ENCODE measurements at places on chromosomes 2 and 18.

- no peak for DNase-seq
Observed at GRCh38 chr18:987325-988186, 82.9 kb downstream of the ADCYAP1 start.

GRCh38 chr18:75346671-75347070 lies 80.8 kb downstream of the SMIM21 start:
- no peak for DNase-seq

DNA sequence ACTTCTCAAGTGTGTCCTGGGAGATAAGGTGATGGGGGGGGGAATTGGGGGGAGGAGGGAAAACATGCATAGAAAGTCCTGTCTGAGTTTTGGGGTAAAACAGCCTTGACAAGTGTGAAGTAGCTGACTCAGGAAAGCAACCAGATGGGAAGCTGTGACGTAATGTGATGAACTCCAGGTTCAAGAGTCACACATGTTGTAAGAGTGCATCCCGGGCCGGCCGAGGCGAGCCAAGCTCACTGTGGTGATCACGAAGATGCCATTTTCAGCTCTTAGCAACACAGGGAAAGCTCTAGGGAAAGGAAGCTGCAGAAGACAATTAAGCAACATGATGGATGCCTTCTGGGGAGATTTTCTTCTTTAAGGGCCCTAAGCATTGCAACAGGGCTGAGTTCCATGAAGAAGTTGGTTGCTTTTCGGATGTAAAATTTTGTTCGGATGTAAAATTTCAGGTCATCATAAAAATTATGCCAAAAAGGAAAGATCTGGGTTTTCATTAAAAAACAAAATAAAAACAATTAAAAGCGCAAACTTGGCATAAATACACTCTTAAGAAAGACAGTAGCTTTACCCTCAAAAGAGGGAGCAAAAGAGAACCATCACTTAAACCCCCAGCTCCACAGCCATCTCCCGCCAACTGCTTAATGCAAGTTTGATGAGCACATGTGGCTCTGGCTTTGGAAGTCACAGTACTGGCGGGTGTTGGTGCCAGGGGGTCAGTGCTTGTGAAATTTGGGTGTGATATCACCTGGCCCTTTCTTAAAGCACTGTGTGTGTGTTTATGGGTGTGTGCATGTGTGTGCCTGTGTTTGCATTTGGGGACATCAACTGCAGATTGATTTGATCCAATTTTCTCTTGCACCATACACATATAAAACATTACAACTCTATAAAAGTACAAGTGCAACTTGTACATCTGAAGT lies 19.1 kb downstream of the SERTAD2 start:
- no peak for DNase-seq

DNA sequence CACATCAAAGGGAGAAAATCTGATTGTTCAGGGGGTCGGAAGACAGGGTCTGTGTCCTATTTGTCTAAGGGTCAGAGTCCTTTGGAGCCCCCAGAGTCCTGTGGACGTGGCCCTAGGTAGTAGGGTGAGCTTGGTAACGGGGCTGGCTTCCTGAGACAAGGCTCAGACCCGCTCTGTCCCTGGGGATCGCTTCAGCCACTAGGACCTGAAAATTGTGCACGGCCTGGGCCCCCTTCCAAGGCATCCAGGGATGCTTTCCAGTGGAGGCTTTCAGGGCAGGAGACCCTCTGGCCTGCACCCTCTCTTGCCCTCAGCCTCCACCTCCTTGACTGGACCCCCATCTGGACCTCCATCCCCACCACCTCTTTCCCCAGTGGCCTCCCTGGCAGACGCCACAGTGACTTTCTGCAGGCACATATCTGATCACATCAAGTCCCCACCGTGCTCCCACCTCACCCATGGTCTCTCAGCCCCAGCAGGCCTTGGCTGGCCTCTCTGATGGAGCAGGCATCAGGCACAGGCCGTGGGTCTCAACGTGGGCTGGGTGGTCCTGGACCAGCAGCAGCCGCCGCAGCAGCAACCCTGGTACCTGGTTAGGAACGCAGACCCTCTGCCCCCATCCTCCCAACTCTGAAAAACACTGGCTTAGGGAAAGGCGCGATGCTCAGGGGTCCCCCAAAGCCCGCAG lies 3.8 kb downstream of the PROC start:
- DNase-seq, result no peak

DNA sequence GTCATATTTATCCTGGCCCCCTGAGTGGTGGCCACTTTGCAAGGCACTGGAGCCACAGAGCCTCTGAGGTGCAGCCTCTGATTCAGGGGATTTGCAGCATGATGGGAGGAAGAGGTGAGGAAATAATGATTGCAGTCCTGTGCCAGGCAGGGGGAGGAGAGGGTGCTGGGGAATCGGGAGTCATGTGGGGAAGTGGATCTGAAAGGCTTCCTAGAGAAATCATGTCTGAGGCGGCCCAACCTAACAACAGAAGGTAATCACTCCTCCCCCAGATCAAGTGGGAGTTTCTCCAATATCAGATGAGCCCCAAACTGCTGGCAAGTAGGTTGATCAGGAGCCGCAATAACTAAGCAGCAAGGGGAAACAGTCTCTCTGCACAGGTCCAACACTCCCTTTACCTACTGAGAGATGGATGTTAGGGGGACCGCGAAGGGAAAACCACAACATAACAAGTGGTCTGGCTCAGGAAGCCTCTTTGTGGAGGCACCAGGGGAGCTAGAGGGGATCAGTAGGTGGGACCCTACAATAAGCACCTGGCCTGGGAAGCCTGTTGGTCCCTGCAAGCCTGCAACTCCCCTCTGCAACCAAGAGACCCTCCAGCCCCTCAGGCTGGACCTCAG lies 71.8 kb upstream of the NPAS2 start:
- no peak for DNase-seq

- DNase-seq, result no peak
Observed at GRCh38 chr2:203889542-203889941, 22.0 kb downstream of the CTLA4 start.

GRCh38 chr2:190819840-190820301 lies 60.8 kb upstream of the GLS start:
- no peak for DNase-seq

DNA sequence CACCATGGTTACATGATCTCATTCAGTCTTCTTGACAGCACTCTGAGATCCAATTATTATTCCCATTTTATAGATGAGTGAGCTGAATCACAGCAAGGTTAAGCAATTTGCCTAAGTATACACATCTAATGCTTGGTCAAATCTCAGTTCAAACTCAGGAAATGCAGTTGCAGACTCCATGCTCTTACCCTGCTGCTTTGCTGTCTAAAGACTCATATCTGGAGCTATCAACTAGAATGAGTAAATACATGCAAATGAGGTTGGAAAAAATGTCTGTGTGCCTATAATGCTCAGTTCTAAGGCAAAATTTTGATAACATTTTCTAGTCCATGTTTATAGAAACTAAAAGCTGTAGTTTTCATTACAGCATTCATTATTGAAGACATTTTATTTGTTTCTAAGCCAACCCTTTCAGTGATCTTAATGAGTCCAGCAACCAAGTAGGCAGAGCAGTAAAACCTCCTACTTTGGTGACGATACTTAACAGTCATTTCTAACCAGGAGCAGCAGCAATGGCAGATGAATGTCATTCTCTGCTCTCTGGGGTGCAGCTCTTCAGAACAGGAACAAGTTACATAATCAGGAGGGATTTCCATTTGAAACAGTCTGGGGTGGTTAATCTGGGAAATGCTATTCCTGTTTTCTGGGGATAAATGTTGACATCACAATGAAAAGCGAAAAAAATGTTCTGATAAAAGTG lies 396.8 kb upstream of the UBE2E3 start:
- no peak for DNase-seq

GRCh38 chr2:657766-658165 lies 19.4 kb downstream of the TMEM18 start:
- DNase-seq, result no peak

DNA sequence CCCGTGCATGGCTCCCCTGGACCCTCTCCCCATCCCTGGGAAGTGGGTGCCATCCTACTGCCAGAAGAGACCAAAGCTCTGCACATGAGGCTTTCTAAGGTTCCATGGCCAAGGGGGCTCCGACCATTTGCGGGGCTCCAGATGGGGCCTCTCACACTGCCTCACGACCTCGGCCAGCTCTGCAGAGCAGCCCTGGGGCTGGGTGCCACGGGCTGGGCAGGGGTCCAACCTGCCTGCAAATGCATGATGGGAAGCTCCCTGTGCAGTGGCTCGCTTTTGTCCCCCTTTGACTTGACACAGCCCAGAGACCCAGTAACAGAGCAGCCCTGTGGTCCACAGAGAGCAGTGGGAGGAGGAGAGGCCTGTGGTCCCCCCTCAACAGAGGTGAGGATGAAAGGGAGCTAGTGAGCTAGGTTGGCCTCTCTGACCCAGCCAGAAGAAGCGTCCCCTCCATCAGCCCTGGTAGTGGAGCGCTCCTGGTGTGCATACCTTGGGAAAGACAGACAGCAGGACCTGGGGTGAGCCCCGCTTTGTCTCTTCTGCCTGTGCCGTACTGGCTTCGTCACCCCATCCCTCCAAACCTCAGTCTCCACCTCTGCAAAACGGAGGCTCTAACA lies 174.1 kb downstream of the DDX1 start:
- no peak for DNase-seq

DNA sequence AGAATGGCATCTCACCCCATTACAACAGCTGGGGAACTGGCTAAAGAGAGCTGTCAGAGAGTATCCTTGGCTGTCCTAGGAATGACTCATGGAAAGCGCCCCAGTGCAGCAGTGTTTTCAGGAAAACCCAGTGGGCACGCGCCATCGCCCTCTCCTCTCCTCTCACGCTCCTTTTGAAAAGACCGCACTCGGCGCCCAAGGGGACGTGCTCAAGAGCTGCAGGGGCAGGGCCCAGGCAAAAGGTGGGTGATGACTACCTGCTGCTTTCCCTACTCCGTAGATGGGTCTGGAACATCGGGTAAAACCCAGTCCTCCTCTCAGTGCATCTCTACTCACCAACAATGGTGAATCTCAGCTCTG lies 68.1 kb downstream of the EMILIN2 start:
- no peak for DNase-seq

- DNase-seq, result no peak
Observed at GRCh38 chr2:24083567-24084385, 858 bp downstream of the TP53I3 start.

DNA sequence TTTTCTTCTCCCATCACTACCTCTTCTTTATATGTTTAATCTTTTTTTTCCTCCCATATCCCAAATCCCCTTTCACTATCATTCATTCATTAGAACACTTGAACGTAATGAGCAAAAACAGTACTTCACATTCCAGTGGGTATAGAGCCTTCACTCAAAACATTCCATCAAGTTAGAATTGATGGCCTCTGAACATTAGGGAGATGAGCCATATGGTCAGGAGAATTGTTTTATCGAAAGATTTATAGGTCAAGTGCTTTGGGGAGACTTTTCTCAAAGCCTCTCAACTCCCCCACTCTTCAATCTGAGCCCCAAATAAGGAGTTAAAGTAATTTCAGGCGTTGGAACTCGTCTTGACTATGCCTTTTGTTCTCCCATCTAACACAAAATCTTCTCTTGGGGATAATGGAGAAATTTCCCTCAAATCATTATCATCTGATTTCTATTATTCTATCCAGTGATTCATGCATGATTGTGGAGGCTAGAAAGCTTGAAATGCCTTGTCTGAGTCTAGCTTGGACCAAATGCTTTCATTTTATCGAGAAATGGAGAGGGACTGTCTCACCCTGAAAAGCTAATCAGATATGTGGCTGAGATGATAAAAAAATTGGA lies 79.2 kb downstream of the KIAA2012 start:
- DNase-seq, result no peak

DNA sequence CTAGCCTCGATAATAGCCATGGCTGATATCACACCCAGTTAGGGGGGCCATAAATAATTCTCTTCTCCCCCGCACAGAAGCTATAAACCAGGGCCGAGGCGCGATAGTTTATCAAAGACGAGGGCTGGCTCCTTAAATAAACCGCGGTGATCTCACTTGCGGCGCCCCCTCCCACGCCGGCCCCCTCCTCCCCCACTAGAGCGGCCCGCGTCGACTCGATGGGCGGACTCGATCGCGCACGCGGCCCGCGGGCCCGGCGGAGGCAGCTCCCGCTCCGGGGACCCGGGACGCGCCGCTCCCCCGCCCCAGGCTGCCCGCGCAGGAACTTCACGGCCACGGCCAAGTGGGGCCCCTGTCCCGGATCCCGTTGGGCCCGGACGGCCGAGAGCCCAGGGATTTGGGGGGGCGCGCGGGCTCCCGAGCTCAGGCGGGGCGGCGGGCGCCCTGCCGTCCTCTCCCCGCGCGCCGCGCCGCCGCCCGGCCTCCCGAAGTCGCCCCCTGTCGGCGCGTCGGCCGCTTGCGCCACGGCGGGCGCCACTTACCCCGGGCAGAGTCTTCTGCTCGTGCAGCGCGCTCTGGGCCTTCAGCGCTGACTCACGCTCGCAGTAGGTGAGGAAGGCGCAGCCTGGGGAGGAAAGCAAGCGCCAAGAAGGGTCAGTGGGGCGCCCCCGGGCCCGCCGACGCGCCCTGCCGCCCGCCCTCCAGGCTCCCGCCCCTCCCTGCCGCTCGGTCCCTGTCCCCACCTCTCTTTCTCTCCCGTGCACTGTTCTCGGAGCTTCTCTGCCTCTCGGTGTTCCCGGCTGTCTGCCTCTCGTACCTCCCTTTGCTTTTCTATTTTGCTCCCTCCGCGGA lies 80.4 kb downstream of the CELF4 start:
- no peak for DNase-seq

DNA sequence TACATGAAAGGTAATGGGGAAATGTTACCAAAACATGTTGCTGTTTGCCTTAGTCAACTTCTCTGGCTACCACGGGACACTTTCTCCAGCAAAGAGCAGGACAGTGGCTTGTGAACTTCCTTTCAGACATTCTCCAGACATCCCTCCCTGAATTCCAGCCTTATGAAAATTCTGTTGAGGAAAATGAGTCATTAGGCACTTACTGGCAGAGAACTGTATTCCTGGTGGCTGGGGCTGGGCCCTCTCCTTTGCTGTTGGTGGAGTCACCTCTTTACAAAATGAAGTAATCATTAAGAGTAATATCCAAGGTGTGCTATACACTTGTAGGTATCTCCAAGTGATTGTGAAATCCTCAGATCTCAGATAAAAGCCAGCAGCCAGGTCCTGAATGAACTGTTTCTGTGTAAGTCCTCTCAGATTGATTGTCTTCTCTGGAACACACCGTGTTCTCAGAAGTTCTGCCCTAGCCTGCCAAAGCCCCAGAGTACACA lies 1.3 kb upstream of the FAP start:
- no peak for DNase-seq

GRCh38 chr2:163397451-163397850 lies 338.4 kb downstream of the FIGN start:
- DNase-seq, result no peak

GRCh38 chr18:50869150-50869549 lies 9.8 kb upstream of the ME2 start:
- no peak for DNase-seq
